A172 (cell line): ENCODE measurements at places on chromosomes 1 and 21.

- no peak for DNase-seq
These were observed 228.9 kb downstream of the TNR start for GRCh38 chr1:175514387-175514953.

DNA sequence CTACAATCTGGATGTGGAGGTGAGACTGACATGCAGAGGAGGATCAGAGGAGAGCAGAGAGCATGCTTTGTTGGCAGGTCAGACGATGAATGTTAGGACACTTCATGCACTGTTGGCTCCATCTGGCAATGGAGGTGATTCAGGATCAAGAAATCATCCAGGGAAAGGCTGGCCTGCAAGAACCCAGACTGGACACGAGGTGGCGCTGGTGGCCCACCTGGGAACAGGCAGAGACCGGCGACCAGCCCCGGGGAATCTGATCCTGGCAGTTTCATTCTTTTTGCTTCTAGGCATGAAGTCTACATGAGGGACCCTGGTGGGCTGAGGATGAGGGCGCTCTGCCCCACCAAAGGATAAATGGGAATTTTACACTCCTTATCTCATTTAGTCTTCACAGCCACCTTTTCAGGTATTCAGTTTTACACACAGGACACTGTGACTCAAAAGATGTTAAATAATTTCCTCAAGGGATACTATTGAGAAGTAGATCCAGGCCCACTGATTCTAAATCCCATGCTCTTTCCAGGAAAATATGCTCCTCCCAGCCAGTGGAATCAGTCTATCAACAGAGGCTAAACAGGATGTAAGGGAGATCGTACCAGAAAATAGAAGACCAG is 26.2 kb upstream of the SCMH1 start:
- peak; percentile 67 for DNase-seq

GRCh38 chr1:77841574-77841973 is 46.9 kb upstream of the NEXN start:
- no peak for DNase-seq

DNA sequence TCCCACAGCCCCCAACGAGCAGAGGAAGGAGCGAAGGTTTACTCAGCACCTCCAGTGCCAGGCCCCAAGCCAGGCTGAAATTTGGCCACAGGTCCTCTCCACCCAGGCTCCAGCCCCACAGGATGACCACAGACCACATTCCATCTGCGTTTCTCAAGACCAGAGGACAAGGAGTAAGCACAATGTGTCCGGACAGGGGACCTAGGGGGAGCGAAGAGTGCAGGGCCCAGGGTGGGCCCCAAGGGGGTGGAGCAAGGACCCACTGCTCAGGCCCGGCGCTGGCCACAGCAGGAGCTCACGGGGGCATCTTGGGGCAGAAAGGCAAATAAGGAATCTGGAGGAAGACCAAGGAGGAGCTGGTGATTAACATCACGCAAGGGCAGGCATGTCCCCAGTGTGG is 100.5 kb downstream of the NPHP4 start:
- no peak for DNase-seq

GRCh38 chr1:67977756-67978155 is 72.7 kb downstream of the DIRAS3 start:
- DNase-seq, result no peak

- no peak for DNase-seq
These were observed 66.3 kb upstream of the FGGY start for GRCh38 chr1:59230622-59231021.

DNA sequence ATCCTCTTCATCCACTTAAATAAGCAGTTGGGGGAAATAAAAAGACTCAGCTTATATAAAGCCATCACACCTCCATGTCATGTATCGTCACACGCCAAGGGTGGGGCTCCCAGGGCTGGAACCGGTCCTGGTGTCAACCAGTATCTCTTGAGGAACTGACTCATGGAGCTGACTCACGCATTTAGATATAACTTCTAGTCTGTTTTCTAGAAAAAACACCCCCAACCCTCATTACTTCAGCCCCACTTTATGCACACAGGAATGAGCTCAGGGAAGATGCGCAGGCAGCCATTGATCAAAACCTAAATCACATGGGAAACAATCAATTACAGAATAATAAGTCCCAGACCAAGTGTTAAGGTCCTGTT is 6.9 kb upstream of the IL22RA1 start:
- DNase-seq, result peak; percentile 84

- no peak for DNase-seq
These were observed 10.5 kb upstream of the GNG12 start for GRCh38 chr1:67843746-67844145.

- no peak for DNase-seq
These were observed 159.5 kb downstream of the GPATCH2 start for GRCh38 chr1:217471403-217471802.

- DNase-seq, result peak; percentile 11
These were observed 141.8 kb upstream of the ERRFI1 start for GRCh38 chr1:8167936-8168335.

- no peak for DNase-seq
These were observed 23.0 kb downstream of the IVNS1ABP start for GRCh38 chr1:185293967-185294542.

DNA sequence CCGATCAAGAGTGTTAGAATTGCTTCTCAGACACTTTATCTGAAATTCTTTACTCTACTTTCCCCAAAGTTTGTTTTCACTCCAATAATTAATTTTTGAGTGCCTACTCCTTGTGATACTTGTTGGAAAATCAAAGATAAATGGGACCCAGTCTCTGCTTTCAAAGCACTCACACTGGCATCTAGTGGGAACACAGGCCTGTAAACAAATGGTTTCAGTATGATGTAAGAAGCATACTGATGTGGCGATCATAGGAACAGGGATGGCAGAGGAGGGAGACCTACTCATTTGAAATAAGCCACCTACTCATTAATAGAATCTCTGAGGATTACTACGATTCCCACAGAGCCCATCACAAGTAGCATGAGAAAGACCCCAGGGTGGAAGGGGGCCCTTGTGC is 273.7 kb upstream of the ST6GALNAC5 start:
- no peak for DNase-seq

DNA sequence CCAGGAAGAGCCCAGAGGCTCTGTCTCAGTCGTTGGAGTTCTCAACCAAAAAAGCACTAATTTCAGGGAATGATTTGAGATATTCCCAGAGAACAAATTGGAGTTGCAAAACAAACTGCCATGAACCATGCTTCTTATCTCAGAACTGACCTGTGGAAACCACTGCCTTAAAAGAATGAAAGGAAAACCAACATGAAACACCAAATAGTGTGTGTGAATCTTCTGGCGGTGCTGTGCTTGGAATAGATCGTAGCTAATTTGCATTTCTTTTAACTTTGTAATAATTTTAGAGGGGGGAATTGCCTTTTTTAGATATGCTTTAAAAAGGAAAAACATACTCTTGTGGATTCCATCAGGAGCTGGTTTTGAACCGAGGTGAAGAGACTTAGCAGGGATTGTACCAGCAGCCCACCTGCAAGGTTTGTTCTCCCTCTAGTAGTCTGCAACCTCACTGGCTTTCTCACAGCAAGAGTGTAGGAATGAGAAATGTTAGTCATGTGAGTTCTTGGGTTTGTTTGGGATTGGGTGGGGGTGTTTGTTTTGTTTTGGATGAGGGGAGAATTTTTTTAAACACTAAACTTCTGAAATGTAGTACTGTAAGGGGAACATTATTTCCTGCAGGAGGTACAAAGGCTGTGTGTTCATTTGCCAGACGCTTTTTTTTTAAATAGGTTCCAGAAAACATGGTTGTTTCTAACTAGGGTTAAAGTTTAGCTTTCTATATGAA is 45.7 kb upstream of the ANGPTL1 start:
- DNase-seq, result no peak

GRCh38 chr1:48177257-48177656 is 45.3 kb upstream of the SLC5A9 start:
- DNase-seq, result no peak

DNA sequence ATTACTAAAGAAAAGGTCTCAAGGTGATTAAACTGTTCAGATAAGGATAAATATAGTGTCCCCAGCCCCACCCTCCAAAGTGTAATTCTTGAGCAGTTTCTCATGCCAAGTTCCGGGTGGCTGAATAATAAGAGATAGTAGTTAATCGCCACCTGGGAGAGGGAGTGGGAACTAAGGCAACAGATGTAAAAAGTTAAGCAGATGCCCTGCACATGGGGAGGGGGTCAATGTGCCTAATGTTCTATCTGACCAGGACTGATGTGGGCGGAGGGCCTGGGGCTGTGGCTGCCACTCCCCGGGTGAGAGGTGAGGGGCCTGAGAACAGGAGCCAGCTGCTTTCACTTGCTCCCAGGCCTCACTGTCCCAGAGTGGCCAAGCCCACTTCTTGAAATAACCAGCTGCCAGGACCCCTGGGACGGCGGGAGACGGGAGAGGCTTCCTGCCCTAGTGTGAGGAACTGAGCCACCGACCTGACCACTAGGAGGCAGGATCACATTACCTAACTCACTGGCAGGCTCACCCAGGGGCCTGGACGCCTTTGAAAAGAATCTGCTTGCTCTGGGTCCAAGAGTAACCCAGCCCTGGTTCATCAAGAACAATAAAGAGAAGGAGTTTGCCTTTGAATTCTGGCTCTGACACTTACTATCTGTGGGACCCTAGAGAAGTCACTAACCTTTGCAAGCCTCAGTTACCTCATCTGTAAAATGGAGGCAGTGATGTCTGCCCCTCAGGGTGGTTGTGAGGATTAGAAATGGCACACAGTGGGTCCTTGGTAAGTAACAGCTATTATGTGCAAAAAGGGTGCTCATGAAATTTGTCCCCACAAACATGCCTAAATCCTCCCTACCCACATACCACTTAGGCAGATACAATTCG is 179.2 kb downstream of the ATG4C start:
- DNase-seq, result peak; percentile 15

- DNase-seq, result no peak
These were observed 12.8 kb downstream of the ZFP69B start for GRCh38 chr1:40462956-40463590.

DNA sequence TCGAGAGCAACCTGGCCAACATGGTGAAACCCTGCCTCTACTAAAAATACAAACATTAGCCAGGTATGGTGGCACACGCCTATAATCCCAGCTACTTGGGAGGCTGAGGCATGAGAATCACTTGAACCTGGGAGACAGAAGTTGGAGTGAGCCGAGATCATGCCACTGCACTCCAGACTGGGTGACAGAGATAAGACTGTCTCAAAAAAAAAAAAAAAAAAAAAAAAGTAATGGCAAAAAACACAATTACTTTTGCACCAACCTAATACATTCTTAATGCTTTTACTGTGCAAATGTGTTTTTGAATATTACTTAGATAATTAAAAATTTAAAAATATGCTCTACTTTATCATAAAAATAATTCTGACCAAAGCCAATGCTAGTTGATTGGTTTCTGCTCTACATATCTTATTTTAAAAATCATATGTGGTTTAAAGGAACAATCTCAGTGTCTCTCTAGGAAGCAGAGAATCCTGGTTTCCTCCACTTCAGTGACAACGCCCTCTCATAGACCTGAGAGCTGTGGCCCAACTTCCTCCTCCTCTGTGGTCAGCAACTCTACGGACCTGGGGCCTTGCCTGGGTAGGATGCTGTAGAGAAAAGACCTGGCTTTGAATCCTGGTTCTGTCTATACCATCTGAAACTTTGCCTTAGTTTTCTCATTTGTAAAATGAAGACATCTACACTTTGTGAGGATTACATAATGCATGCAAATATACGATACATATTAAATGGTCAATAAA is 64.7 kb downstream of the TGFBR3 start:
- no peak for DNase-seq

GRCh38 chr1:26482921-26483320 is 10.7 kb downstream of the HMGN2 start:
- DNase-seq, result no peak

DNA sequence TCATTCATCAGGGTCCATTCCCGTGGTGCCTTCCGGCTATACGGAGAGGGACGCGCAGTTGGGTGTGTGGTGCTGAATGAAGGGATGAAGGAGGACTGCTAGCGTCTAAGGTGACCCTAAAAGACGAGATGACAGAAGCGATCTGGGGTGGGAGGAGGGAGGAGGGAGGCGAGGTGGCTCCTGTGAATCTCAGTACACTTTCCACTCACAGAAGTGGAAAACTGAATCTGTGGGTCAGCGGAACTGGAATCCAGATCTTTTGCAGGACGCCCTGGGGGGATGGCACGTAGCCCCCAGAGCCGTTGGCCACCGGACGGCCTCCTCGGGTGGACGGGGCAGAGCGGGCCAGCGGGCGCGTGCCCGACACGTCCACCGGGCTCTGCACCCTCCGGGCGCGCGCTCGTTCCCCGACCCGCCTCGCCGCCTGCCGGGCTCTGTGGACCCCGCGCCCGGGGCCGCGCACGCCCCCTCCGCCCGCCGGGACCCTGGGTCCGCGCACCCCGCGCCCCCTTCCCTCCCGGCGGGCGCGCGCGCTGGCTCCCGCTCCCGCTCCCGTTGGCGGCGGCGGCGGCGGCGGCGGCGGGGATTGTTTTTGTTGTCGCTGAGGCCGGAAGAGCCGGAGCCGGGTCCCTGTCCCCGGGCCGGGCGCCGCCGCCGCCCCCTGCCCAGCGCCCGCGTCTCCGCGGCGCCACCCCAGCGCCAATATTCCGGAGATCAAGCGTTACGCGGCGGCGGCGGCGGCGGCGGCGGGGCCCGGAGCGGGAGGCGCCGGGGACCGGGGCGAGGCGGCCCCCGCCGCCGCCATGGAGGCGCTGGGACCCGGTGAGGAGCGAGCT is at the start of gene AGO4:
Gene AGO4, plus strand, starts transcription at position 403 of the 836 bp plus-strand sequence. Its CDS starts 401 bp downstream, at position 804.
- peak; percentile 26 for DNase-seq

- DNase-seq, result peak; percentile 38
These were observed 132.4 kb downstream of the MAP3K21 start for GRCh38 chr1:233459968-233460367.

- DNase-seq, result no peak
These were observed 22.8 kb downstream of the RERE start for GRCh38 chr1:8794605-8795004.

DNA sequence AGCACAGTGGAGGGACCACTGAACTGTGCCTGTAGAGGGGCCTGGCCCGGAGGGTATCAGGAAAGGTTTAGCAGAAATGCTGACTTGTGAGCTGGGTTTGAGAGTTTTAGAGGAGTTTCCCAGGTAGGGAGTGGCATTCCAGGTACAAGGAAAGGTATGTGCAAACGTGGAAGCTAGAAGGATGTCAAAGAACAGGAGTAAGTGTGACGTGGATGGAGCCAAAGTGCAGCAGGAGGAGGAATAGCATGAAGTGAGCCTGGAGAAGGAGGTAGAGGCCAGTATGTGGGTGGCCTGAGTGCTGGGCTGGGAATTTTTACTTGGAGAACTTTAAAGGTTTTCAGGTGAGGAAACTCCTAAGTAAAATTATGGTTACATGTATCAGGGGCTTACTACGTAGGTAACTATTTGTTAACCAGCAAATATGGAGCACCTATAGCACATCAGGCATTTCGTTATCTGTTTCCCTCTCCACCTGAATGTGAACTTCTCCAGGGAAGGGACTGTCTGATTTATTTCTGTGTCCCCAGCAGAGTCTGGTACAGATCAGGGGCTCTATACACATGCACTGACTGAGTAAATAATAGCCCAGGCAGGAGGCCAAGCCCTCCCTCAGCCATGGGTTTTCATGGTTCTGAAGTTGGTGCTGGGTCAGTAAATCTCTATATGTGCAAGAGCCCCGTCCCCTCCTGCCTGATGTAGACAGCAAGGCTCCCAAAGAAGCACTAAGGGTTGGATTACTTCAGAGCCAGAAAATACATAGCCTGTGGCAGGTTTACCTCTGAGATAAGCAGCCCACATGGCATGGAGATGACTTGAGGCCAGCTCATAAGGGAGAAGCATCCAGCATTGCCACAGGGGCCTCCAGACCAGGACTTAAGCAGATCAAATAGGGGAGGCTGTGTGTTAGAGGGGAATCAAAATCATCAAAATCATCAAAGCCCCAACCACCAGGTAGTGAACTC is 43.4 kb downstream of the CDCP2 start:
- no peak for DNase-seq
